Upper lobe of right lung (tissue), 1 donor: ENCODE measurements at places on chromosomes 3 and 15.

DNA sequence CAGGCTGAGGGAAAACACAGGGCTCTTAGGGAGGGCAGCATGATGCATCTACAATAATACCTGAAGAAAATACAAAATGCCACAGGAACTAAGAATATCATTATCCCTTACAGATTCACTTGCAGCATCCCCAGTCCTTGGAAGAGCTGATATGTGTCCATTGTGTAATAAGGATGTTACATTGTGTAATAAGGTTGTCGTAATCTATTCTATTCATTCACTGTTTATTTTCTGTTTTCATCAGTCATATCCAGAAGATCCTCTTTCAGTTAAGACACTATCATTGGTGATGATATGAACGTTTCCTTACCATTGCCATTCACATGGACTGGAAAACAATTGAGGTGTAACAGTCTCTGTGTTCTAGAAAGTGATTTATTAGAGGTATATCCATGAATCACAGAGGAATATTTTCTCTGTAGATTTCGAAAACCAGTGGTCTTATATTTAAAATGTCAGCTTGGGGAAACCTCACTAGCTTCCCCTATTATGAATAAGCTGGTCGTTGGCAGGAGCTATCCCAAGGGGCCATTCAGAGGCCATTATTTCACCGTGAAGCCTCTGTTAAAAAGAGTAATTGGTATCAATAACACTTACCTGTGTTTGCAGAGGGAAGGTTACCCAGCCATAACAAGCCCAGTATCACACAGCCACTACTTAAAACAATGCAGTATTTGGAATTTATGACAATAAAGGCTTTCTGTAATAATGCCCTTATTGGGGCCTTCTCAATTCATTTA lies 241.1 kb downstream of the ZNF385D start:
- no peak for DNase-seq

- no peak for DNase-seq
Measured at GRCh38 chr3:152198665-152199064, 70.1 kb upstream of the MBNL1 start.

DNA sequence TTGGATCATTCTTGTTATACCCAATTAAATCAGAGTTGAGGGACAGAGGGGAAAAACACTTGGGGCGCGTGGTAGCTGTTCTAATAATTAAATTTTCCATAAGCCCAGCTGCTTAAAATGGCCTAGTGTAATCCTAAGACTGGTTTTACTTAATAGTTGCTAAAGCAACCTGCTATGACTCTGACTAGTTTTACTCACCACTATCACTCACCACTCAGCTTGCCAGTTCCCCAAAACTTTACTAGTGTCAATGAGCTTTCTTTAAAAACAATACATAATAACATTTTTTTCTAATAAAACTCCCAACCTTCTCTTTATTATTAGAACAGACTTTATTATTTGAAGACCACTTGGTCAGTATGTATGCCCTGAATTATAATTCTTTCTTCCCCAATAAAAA lies 49.6 kb downstream of the ECT2 start:
- no peak for DNase-seq

GRCh38 chr3:99951701-99952100 lies 134.0 kb downstream of the CMSS1 start:
- DNase-seq = no peak

GRCh38 chr3:100396967-100397366 lies 3.9 kb downstream of the TOMM70 start:
- DNase-seq = no peak
